ENCODE measurements at places on chromosomes 7 and 10.

- DNase-seq = no peak
Observed at GRCh38 chr7:2585446-2585845, 26.7 kb downstream of the IQCE start.

DNA sequence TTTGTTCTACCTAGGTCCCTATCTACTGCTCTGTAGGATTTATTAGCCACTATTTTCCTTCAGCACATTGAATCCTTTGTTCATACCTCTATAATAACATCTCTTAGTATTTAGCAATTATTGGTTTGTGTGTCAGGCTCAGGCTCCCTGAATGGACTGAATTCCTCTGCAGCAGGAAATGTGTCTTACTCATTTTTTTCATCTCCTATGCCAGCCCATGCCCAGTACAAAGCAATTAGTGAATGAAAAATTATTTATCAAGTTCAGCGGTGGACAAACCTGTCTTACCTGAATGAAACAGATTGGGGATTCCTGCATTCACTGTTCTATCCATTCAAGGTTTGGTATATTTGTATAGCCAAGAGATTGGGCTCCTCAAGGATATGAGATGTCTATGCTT is 53.7 kb downstream of the C1GALT1 start:
- no peak for DNase-seq

GRCh38 chr10:61993711-61994401 is 92.4 kb downstream of the ARID5B start:
- no peak for DNase-seq

- no peak for DNase-seq
Observed at GRCh38 chr10:42932735-42933447, 144.0 kb upstream of the RET start.

- DNase-seq = no peak
Observed at GRCh38 chr7:22911889-22912288, 89.2 kb upstream of the TOMM7 start.

DNA sequence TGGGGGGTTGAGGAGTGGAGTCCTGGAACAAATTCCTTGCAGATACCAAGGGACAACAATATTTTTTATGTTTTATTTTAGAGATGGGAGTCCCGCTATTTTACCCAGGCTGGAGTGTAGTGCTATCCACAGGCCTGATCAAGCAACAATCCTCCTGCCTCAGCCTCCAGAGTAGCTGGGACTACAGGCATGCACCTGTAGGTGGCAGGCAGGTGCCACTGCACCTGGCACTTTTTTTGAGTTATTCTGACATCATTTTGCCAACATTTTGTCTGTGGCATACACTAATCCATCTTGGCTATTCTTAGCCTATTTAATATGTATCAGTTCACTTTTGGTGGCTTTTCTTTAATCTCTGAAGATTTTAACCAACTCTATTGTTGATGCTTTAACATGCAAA is 317.8 kb upstream of the MTPN start:
- DNase-seq = no peak

- no peak for DNase-seq
Observed at GRCh38 chr7:72278550-72278949, 133.6 kb downstream of the CALN1 start.

- DNase-seq = no peak
Observed at GRCh38 chr7:117205873-117206272, 117.0 kb downstream of the WNT2 start.

DNA sequence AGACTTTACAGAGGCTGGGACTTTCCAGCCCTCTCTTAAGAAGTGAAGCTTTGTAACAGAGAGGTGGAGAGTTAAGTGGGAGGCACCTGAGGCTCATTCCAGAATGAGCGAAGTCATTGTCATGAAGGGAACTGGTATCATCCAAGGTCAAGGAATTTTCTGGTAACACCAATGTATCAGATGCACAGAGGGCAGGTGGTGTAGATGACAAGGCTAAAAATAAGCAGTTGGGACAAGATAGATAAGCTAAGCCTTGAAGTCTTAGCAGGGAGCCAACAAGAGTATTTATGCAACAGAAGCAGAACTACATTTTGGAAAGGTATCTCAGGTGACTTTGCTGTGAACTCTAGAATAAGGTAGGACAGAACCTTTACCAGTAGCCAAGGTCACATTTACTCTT is 257.0 kb upstream of the AUTS2 start:
- no peak for DNase-seq

DNA sequence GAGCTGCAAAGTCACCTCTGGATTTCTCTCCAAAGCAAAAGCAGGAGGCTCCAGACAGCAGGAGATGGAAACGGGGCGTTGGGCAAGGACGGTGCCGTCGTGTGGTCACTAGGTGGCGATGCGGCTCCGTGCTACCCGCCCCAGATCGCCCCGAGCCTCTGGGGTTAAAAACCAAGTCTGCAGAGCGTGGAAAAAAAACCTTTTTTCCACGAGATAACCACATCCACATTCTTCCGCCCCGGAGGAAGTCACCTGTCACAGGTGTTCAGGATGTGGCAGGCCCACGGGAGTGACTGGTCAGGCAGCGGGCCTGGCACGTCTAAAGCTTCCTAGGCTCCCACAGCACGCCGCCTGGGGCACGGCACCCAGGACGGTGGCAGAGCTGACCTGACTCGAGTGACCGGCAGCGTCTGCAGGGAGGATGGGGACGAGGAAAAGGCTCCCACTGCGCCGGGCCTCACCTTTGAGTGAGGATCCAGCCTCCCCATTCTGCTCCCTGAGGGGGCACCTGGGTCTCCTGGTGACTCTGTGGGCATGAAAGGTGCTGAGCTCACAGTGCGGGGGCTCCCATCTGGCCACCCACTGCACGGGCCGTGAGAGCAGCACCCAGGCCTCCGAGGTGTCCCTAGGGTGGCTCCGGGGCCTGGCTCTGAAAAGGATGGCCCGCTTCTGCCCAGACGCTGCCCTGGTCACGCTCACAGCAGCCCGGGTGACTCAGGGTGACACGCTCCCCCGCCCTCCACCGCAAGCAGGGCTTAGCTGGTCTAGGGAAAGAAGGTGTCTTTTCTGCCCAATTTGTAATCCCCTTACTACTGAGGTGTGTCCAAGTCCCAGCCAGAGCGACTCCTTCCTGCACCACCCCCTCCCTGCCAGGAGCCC is 71.3 kb upstream of the TNRC18 start:
- DNase-seq = peak; percentile 72

DNA sequence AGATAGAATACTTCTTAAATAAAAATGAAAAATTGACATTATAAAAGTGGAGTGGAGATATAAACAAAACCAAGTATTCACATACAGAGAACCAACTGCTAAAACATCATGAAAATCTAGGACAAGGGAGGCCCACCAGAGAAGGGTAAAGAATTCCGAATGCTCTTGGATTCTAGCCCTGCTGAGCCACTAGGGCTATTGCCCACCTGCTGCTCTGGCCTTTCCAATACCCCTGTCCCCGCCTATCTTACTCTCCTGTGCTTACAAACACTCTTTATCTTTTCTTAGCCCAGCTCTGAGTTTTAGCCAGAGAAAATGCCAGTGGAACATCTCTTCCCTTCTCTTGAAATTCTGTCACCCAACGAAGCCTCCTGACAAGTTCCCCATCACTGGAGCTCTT is 100.3 kb downstream of the MACC1 start:
- no peak for DNase-seq

DNA sequence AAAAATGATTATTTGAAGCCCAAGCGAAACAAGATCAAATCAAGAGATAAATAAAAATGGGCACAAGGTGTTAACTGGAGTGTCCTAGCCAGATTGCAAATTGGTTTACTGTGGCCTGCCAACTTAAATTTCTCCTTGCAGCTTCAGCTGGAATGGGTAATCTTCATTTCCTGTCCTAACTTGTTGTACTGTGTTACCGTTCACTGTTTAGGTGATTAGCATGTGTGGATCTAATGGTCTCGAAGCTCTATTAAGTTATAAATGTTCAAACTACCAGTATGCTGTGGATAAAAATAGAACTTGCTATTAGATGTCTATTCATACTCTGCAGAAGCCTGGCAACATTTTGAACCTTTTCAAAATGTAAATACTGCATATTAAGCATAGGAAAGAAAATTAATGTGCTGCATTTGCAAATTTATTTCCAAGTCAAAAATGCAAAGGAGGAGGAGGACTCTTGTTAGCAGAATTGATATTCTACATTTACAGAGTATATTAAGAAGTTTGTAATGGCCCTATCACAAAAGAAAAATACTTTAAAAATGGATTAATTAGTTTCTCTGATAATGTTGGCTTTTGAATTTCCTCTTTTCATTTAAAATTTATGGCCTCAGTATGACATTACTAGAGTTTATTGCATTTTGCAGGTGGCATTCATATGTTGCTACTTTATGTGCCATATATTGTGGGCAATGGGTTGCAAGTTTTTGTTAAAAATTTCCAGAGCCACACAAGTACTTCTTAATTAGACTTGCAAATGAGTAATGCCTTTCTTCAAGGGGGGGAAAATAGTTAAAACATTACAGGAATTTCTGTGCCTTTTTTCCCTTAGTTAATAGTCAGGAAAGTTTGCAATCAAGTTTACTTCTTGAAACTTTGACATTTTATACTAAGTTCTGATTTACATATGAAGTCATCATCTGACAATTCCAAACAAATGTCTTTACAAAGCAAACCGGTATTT is 92.1 kb downstream of the CABCOCO1 start:
- DNase-seq = peak; percentile 5

GRCh38 chr7:142819530-142819929 is 35.3 kb upstream of the EPHB6 start:
- DNase-seq = no peak

- no peak for DNase-seq
Observed at GRCh38 chr7:73647725-73648592, 19.7 kb upstream of the VPS37D start.

DNA sequence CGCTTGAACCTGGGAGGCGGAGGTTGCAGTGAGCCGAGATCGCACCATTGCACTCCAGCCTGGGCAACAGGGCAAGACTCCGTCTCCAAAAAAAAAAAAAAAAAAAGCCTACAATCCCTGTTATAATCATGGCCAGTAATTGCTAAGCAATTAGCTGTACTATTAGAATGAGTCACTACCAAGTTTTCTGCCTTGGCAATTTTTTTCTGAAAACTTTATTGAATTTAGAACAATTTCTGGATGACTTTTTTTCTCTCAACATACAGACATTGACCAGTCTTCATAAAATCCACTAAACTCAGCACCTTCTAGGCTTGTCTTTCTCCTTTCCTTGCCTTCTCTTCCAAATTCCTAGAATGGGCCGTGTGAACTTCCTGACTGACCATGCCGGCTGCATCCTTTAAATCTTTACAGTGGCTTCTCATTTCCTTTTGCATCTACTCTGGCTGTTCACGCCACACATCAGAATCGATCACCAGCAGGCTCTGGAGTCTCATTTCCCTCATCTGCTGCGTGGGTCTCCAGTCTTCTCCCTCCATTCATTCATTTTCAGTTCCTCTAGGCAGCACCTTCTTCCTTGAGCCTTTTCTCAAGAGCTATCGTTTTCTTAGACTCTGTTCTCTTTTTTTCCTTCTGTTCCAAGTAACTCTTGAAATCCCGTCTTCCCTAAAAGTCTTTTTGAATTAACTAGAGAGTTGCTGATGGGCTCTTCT is 107.9 kb downstream of the KAT6B start:
- DNase-seq = no peak

GRCh38 chr10:126844406-126844805 is 60.8 kb upstream of the DOCK1 start:
- DNase-seq = no peak

GRCh38 chr7:133398506-133398905 is 145.6 kb downstream of the EXOC4 start:
- no peak for DNase-seq

DNA sequence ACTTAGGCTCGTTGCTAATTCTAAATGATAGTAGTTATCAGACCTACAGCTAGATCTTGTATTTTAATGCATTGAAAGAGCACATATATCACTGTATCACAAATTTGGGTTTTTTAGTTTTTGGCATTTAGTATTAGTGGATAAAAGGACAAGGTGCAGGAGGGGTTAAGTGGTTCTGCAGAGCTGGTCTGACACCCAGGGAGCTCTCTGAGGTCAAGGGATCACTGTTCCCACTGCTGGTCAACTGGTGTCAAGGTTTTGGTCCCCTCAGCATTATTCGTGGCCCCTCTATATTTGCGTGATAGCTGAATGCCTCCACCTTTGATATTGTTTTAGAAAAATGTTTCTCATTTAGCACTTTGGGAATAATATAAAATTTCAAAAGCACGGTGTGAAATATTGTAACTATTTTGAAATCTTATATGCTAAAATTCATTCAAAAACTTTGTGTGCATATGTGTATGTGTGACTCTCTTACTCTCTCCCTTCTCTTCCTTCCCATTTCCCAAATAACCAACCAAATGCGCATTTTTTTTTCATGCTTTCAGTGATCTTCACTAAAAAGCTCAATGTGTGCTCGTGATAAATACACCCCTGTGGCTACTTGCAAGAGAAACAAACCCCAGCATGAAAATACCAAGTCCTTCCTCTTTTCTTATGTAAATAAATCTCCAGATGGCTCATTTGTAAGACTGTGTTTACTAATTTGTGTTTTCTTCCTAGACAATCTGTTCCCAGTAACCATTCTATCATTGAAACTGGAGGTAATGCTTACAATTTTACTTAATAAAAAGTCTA is 309.2 kb downstream of the FGFR2 start:
- peak; percentile 22 for DNase-seq

- no peak for DNase-seq
Observed at GRCh38 chr7:517774-518629, 1.6 kb downstream of the PDGFA start.

DNA sequence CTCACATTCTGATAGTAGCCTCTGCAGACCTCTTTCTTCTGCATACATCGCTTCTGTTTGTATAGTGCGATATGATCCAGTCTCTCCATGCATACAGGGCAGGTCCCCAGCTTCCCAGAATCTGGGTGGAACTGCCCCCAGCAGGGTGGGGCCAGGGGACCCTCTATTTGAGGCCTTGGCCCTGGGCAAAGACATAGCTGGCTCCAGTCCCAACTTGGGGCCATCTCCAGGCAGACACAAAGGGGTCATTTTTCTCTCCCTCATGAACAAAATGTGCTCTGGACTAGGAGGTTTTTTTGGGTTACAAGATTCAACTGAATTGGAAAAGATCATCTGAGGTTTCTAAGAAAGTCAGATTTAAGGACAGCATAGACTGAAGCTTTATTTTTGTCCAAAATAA is 21.1 kb upstream of the HSPA12A start:
- DNase-seq = no peak

DNA sequence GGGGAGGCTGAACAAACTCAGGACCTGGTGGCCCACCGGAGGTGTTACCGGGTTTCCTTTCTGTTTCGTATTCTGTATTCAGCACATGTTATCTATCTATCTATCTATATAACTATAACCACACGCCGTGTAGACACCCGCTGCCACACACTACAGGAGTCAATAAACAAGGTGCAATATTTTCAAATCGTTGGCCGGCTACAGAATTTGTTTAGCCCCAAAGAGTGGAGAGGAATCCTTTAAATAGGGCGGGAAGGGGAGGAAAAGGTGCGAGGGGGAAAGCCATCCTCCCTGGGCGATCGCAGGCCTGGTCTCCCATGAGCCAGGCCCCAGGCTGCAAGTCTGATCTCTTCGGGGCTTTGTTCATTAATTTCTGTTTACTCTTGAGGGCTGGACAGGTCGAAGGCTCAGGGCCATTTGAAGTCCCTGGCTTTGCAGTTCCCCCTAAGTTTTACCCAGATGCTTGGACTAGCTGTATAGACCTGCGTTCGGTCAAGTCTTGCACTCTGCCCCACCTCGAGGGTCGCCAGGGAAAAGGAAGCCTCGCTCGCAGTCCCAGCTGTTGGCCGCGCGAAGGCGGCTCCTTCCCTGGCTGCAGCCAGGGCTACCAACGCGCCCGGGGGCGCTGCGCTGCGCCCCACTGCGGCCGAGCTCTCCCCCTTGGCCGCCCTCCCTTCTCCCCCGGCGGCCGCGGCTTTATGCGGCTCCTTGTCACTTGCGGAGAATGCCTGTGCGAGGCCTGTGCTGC is 3.8 kb downstream of the NKX2-3 start:
- DNase-seq = no peak

All from NCI-H1694 treated with DMSO at 0.1 percent for 48 hours (cell line).